ENCODE measurements at places on chromosomes 2 and 18.

- H3K4me1 ChIP-seq: no peaks in the 10 kb centered on the region
- DNase-seq: no peak
- H3K27ac ChIP-seq: no peak overlapping the region
- no peaks in the 10 kb centered on the region for H3K36me3 ChIP-seq
Observed at GRCh38 chr2:34549710-34550345, 950.7 kb upstream of the FAM98A start.

- no peak overlapping the region for H3K4me3 ChIP-seq
- no peaks in the 10 kb centered on the region for H3K36me3 ChIP-seq
- H3K27me3 ChIP-seq: no peaks in the 10 kb centered on the region
- DNase-seq: no peak
- no peaks in the 10 kb centered on the region for H3K4me1 ChIP-seq
- no peak overlapping the region for H3K27ac ChIP-seq
Observed at GRCh38 chr2:167607731-167608130, 639.7 kb downstream of the STK39 start.

DNA sequence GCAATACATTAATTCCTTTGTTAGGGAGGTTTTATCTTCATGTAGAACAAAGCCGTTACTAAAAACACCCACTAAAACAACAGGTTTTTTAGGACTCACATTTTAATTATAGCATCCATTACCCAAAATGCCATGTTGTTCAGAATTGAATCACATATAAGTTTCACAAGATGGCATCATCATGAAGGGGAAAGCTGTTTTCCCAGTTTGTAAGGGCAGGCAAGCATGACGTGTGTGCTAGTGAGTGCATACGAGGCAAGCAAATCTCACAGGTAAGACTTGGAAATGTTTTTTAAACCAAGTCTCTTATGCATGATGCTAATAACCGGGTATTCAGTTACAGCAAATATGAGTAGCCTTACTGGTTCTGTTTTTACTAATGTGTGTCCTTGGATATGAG, 111.8 kb upstream of the NFATC1 start:
- no peak overlapping the region for H3K27ac ChIP-seq
- peaks cover 2% of the 10 kb centered on the region for H3K36me3 ChIP-seq
- no peak overlapping the region for H3K4me3 ChIP-seq
- no peaks in the 10 kb centered on the region for H3K4me1 ChIP-seq

DNA sequence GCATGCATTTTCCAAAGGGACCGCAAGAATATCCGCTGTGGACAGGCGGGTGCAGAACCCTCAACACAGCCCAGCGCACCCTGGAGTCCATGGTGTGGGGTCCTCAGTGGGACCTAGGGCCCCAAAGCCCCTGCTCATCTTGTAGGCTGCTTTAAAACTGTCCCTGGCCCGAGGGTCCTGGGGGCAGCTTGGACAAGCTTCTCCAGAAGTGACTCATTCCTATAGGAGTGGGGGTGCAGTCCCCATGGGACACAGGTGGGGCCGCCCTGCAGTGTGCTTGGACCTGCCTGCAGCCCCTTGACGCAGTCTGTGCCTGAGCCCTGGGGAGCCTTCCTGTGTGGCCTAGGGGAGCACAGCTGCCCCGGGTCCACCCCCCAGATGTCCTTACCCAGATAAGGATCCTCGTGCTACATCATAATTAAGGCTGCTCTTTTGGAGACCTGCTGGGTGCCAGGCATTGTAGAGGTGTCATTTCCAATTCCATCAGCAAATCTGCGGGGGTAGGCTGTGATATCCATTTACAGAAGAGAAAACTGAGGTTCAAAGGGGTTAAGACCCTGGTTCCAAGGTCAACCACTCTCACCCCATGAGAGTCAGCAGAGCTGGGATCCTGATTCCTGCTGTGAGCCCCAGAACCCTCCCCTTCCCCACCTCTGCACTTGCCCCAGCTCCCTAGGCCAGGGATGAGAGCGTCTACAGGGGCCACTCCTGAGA, 1.7 kb upstream of the HS6ST1 start:
- H3K36me3 ChIP-seq: peaks cover 26% of the 10 kb centered on the region
- no peak for DNase-seq

- H3K4me1 ChIP-seq: peaks cover 7% of the 10 kb centered on the region
- no peak overlapping the region for H3K27ac ChIP-seq
- DNase-seq: no peak
- H3K4me3 ChIP-seq: no peak overlapping the region
- no peaks in the 10 kb centered on the region for H3K36me3 ChIP-seq
- H3K27me3 ChIP-seq: no peaks in the 10 kb centered on the region
Observed at GRCh38 chr18:26487437-26487836, 60.9 kb downstream of the KCTD1 start.

DNA sequence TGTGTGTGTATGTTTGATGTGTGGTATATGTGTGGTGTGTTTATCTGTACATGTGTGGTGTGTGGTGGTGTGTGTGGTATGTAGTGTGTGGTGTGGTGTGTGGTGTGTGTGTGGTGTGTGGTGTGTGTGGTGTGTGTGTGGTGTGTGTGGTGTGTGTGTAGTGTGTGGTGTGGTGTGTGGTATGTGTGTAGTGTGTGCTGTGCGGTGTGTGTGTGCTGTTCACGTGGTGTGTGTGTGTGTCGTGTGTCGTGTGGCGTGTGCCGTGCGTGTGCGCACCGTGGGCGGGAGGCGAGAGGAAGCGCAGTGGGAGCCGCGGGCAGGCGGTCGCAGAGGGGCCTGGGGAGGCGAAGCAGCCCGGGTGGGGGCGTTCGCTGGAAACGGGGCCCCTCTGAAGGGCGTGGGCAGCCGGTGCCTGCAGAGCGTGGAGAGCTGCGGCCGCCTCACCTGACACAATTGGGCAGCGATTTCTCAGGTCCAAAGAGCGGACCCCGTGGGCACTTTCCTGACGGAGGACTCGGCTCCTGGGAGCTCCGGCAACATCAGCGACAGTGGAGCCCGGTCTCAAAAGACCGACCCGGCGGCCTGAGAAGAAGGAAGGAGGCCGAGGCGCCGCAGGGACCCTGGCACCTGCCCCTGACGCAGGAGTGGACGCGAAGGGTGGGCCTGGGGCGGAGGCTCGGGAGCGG, 741.1 kb upstream of the SALL3 start:
- H3K27me3 ChIP-seq: peaks cover 10% of the 10 kb centered on the region
- H3K4me3 ChIP-seq: no peak overlapping the region
- H3K27ac ChIP-seq: no peak overlapping the region
- DNase-seq: no peak

- no peaks in the 10 kb centered on the region for H3K36me3 ChIP-seq
- no peaks in the 10 kb centered on the region for H3K27me3 ChIP-seq
- peaks cover 3% of the 10 kb centered on the region for H3K4me1 ChIP-seq
- no peak overlapping the region for H3K27ac ChIP-seq
- no peak overlapping the region for H3K4me3 ChIP-seq
Observed at GRCh38 chr2:228689053-228689452, 507.6 kb upstream of the SPHKAP start.

GRCh38 chr2:160091381-160091780, 29.0 kb upstream of the PLA2R1 start:
- no peak overlapping the region for H3K4me3 ChIP-seq
- no peaks in the 10 kb centered on the region for H3K27me3 ChIP-seq
- no peaks in the 10 kb centered on the region for H3K4me1 ChIP-seq
- no peaks in the 10 kb centered on the region for H3K36me3 ChIP-seq

DNA sequence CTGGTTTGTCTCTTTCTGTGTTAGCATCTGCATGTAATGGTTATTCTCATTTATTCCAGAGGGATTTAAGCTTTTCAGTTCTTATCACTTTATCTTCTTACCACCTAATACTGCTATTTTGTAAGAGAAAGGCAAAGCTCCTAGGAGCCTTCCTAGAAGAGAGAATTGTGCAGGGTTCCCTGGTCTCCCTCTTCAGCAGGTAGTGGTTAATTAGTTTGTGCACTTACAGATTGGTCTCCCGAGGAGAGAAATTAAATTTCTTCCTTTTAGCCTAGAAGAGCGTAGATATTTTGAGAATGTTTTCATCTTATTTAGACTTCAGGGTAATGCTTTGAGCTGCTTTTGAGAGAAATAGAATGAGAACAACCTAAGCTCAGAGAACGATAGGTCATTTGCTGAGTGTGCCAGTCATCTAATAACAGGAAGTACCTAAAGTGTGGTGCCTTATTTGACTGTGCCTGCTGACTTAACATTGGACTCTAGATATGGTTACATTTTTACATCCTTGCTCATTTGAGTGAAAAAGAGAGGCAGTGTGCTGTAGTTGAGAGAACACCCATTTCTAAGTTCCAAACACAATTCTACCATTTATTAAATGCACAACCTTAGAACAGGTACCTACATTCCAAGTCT, 651.4 kb downstream of the STK39 start:
- no peak for DNase-seq
- no peaks in the 10 kb centered on the region for H3K4me1 ChIP-seq
- H3K4me3 ChIP-seq: no peak overlapping the region
- no peaks in the 10 kb centered on the region for H3K36me3 ChIP-seq
- no peak overlapping the region for H3K27ac ChIP-seq
- no peaks in the 10 kb centered on the region for H3K27me3 ChIP-seq

- H3K27me3 ChIP-seq: no peaks in the 10 kb centered on the region
- H3K36me3 ChIP-seq: no peaks in the 10 kb centered on the region
- no peaks in the 10 kb centered on the region for H3K4me1 ChIP-seq
Observed at GRCh38 chr2:190707726-190708125, 58.8 kb downstream of the NAB1 start.

GRCh38 chr18:40925071-40925541, 1029.9 kb upstream of the PIK3C3 start:
- H3K27me3 ChIP-seq: no peaks in the 10 kb centered on the region
- no peak overlapping the region for H3K27ac ChIP-seq
- no peak overlapping the region for H3K4me3 ChIP-seq
- H3K36me3 ChIP-seq: no peaks in the 10 kb centered on the region

DNA sequence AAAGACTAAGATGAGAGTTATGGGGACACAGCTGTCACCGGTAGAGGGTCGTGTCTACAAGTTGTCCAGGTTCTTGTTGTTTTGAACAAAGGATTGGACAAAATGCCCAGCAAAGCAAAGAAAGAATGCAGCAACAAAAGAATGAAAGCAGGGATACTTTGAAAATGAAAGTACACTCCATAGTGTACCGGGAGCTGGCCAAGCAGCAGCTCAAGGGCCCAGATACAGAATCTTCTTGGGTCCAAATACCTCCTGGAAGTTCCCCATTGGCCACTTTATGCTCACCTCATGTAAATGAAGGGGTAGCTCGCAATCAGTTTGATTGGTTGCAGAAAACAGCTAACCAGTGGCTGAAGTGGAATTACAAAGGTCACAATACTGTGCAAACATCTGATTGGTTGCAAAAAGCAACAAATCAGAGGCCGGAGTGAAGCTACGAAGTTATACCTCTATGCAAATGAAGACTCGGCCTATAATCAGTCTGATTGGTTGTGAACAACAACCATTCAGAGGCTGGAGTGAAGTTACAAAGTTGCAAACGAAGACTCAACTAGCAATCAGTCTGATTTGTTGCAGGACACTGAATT, 474.9 kb upstream of the TMEFF2 start:
- no peaks in the 10 kb centered on the region for H3K4me1 ChIP-seq
- no peak overlapping the region for H3K4me3 ChIP-seq
- no peak for DNase-seq
- H3K27ac ChIP-seq: no peak overlapping the region

DNA sequence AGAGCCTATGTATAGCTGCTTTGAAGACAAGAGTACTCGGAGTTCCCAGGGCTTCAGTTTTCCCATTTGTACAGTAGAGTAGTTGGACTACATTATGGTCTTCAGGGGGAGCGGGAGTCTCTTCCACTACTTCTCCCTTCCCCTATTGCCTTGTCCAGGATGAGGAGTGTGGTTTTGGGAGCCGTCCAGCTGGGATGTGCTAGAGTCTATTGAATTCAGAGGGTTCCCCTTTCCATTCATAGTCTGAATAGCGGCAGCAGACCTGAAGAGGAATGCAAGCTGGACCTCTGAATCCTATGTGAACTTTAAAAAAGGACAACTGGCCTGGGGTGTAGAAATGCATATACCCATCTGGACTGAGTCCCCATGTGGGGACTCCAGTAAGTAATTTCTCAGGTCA, 43.5 kb upstream of the EPG5 start:
- DNase-seq: no peak
- H3K36me3 ChIP-seq: no peaks in the 10 kb centered on the region
- H3K27me3 ChIP-seq: no peaks in the 10 kb centered on the region
- no peak overlapping the region for H3K4me3 ChIP-seq

GRCh38 chr18:3450799-3451182, 819 bp downstream of the TGIF1 start:
- DNase-seq: no peak
- H3K4me1 ChIP-seq: peaks cover 50% of the 10 kb centered on the region
- no peaks in the 10 kb centered on the region for H3K36me3 ChIP-seq
- H3K27ac ChIP-seq: peak overlapping the region; percentile 100
- peak overlapping the region; percentile 95 for H3K4me3 ChIP-seq
- peaks cover 47% of the 10 kb centered on the region for H3K27me3 ChIP-seq

Data from spinal cord (tissue), 10 donors.